Neural progenitor cell (in vitro differentiated cells): ENCODE measurements at places on chromosomes 2 and 18.

DNA sequence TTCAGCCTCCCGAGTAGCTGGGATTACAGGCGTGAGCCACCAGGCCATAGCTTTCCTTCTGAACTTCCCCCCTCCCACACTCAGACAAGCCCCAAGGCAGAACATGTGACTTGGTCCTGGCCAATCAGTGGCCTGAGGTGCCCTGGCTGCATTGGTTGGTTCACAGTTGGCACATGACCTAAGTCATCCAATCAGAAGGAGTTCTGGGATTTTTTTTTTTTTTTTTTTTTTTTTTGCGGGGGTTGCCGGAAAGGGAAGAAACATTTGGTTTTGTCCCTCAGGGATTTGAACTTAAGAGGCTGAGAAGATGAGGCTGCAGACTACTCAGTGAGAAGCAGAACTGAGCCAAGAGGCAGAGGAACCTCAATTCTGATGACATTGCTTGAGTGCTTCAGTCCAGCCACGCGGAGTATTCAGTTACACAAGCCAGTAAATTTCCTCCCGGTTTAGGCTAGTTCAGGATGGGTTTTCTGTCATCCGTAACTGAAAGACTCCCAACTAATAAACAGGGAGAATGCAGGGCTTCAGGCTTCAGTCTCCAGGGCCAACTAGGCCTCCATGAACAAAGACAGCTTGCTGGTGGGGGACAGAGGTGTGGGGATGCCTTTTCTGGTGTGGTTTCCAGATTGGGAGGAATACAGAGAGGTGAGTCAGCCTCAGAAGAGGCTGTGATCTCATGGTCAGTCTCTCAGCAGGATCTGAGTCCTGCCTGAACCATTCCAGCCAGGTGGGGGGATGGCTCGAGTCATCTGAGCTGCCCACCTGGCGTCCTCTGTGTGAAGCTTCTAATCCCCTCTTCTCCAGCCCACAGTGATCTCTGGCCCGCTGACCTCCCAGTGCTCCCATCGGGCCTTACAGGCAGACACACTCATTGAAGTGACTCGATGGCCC is 9.2 kb downstream of the PTMA start:
- no peak for DNase-seq

- DNase-seq: no peak
These were observed 5.0 kb upstream of the PKDCC start for GRCh38 chr2:42042631-42043355.

- no peak for DNase-seq
These were observed 54.6 kb downstream of the INHBB start for GRCh38 chr2:120400551-120400950.

- DNase-seq: no peak
These were observed 130.0 kb downstream of the CPS1 start for GRCh38 chr2:210686401-210686800.

- DNase-seq: no peak
These were observed 25.0 kb downstream of the CELF4 start for GRCh38 chr18:37540424-37541138.

GRCh38 chr2:162821176-162821575 is 17.4 kb downstream of the KCNH7 start:
- no peak for DNase-seq

- DNase-seq: no peak
These were observed 74.7 kb upstream of the PTPRM start for GRCh38 chr18:7492385-7492784.

GRCh38 chr2:21281791-21282514 is 158.2 kb downstream of the TDRD15 start:
- no peak for DNase-seq

GRCh38 chr18:54924948-54925347 is 34.3 kb downstream of the CCDC68 start:
- no peak for DNase-seq

- DNase-seq: no peak
These were observed 565.3 kb upstream of the CRIM1 start for GRCh38 chr2:35790292-35790691.

- peak; percentile 75 for DNase-seq
These were observed 2.7 kb upstream of the TGIF1 start for GRCh38 chr18:3447068-3447894.

DNA sequence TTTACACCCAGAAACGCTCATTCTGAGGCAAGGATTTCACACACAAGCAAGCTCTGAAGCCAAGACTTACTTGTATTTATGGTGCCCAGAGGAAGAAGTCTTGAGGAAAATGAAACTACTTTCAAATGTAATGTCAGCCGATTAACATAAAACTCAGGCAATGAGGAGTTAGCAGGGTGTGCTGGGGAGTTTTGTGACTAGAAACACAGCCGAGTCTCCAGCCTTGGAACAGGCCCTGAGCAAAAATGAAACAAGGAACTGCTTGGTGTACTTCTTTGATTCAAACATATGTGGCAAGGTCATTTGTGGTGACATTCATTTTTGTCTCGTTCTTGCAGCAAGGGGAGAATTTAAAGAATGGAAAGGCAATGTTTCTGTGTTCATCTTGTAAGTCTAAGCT is 4.5 kb downstream of the DYTN start:
- no peak for DNase-seq

- DNase-seq: no peak
These were observed 22.9 kb downstream of the WIPF1 start for GRCh38 chr2:174574657-174575056.

- no peak for DNase-seq
These were observed 52.8 kb upstream of the DCC start for GRCh38 chr18:52287151-52287550.

DNA sequence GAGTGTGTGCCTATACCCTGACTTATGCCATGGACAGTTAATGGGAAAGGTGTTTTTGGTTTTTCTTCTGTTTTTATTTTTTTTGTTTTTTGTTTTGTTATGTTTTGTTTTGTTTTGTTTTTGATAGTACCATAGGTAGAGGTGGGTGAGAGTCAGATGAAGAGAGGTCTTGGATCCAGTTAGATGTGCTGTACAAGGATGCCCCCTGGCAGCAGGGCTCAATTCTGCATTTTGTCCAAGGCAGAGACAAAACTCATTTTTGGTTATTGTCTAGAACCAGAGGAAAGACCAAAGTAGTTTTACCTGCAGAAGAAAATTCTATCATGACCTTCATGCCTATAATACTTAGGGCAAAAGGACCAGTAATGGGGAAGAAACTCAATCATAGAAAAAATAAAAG is 48.5 kb downstream of the SLC5A7 start:
- DNase-seq: no peak

DNA sequence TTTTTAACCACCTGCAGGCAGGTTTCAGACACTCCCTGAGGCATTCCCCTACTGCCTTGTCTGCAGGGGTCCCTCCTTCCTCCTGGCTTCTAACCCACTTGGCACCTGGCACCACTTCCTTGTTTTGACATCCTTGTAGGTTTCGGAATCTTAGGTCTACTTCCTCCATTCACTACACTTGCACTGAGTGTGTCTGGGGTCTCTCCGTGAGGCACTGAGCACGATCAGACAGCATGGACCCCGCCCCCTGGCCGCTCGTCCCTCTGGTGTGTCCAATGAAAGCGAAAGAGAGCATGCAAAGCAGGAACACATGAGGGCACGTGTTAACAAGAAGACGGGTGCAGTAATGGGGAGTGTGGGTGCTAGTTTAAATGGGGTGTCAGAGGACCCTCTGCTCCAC is 63.8 kb downstream of the HAUS1 start:
- no peak for DNase-seq

- DNase-seq: peak; percentile 66
These were observed 4.1 kb downstream of the ZEB2 start for GRCh38 chr2:144515696-144516410.

DNA sequence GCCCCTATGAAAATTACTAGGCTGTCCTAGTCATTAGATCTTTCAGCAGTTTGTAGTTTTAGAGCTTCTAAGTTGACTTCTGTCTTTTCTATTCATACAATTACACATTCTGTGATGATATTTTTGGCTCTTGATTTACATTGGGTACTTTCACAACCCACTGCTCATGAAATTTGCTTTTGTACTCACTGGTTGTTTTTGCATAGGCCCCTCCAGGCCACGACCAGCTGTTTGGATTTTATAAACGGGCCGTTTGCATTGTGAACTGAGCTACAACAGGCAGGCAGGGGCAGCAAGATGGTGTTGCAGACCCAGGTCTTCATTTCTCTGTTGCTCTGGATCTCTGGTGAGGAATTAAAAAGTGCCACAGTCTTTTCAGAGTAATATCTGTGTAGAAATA is 193.8 kb downstream of the RPIA start:
- no peak for DNase-seq

- DNase-seq: no peak
These were observed 86.0 kb upstream of the SNTG2 start for GRCh38 chr2:864501-865106.

GRCh38 chr18:34651586-34652369 is 58.3 kb upstream of the DTNA start:
- DNase-seq: no peak

GRCh38 chr18:2222270-2223185 is 348.8 kb downstream of the METTL4 start:
- DNase-seq: no peak

DNA sequence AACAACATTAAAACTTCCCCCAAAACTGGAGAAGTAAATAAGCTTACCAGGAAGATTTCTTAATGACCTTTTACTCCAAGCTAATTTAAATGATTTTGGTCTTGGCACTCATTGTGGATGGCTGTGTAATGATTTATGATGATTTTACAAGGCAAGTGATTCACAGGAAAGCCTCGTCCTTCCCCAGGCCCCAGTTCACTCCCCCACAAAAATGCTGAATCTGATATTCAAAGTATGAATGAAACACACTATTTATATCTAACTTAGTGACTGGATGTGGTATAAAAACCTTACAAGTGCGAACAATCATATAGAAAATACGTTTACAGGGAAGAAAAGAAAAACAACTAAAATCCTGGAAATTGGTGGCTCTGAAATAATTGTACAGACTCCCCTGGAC is 49.8 kb downstream of the ZNF516 start:
- no peak for DNase-seq

- DNase-seq: no peak
These were observed 102.6 kb upstream of the SMIM21 start for GRCh38 chr18:75530118-75530517.

- DNase-seq: no peak
These were observed 1577.7 kb upstream of the ACVR2A start for GRCh38 chr2:146267093-146267492.

- no peak for DNase-seq
These were observed 33.9 kb downstream of the PTPN18 start for GRCh38 chr2:130389783-130390182.

- DNase-seq: no peak
These were observed 3.5 kb upstream of the NEURL3 start for GRCh38 chr2:96508521-96509113.

DNA sequence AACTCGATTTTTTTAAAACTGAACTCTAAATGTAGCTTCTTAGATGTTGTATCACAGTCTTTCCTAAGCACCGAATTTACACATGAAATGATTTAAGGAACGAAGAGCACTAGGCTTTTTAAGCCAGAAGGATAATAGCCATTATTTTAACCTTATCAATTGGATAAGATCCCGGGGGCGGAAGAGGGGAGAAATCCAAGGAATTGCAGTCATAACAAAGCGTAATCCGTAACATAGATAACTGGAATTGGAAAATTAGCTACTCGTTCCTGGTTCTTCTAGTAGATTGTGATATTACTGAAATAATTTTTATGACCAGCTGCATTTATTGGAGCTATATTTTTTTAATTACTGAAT is 988 bp upstream of the KANSL1L start:
- peak; percentile 56 for DNase-seq

GRCh38 chr2:165406173-165406572 is 63.3 kb upstream of the CSRNP3 start:
- DNase-seq: peak; percentile 47

- DNase-seq: peak; percentile 94
These were observed 681 bp downstream of the SPR start for GRCh38 chr2:72887740-72888437.

DNA sequence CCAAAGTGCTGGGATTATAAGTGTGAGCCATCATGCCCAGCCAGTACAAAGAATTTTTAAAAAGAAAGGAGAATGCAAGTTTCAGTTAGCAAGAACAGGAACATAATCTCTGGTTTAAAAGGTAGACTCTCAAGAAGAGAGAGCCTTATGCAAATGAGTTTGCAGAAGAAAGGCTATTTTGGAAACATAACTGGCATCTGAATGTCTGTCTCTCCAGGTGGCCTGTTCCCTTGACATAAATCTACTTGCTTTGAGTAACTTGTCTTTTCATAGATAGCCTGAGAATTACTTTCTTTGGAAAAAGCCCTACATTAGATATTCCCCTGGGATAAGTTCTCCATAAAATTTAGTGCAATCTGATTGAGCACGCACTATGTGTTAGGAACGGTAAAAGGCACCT is 109.6 kb downstream of the ICOS start:
- DNase-seq: no peak

DNA sequence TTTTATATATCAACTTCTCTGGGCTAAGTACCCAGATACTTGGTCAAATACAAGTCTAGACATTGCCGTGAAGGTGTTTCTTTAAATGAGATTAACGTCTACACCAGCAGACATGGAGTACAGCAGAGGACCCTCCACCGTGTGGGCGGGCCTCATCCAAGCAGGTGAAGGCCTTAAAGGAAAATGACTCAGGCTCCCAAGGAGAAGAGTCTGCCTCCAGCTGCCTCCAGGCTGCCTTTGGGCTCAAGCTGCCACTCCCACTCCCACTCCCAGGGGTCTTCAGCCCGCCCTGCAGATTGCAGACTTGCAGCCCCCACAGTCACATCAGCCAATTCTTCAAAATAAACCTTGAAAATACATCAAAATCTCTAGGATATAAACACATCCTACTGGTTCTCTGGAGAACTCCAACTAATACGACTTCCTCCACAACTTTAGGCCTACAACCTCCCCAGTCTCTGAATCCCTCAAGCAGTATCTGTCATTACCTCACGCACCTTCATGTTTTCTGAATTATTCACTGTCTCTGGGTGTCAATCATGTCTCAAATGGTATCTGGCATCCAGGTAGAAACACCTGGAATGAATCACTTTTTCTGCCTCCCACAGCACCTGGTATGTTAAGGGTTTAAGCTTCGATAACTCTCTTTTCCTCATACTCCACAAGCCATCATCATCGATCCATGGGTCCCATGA is 6.9 kb downstream of the ITGB1BP1 start:
- DNase-seq: no peak

DNA sequence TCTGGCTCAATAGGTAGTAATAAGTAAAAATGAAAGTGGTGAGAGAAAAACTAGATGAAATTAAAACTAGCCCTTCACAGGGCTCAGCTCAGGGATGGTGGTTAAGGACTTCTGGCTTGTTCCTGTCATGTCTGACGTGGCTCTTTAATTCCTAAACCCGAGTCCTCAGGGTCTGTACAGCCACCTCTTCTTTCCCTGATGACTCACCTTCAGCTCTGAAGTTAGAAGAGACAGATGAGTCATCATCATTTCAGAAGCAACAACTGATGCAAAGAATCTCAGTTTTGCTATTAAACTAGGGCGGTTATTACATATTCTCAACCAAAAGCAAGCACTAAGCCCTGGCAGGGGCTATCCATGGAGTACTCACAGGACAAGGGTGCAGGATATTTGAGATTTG is 24.0 kb upstream of the ITGB6 start:
- DNase-seq: no peak

DNA sequence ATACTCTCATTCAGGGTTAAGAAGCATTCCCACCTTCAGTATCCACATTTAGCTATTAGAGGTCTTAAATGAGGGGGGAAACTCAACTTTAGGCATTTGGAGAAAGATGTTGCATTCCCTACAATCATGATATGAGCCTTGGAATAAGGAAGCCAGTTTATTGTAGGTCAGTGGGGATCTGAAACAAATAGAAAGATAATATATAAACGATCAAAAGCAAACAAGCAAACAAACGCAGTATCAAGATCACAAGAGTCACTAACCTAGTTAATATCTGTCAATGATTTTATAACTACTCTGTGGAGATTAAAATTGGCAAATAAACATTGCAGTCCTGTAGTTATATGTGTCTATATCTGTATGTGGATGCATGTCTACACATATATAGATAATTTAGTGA is 152.4 kb upstream of the LRATD1 start:
- DNase-seq: no peak
